RPMI7951 (cell line): ENCODE measurements at places on chromosomes 7 and 10. TPM values are rescaled to one million over a fixed set of nuclear protein-coding genes. Genes with fewer than 3 reads are reported as not detected.
A peak's percentile ranks its signal among the peaks of the same experiment; 100 is the strongest.

The RBP4 gene
- not detected in 2 replicates for total RNA-seq

The ACSL5 gene
- total RNA-seq = 18.5 TPM in 2 replicates

The CXCL12 gene
- 29.0 and 30.3 TPM in 2 replicates for total RNA-seq

The PRPF18 gene
- total RNA-seq = 47.2 and 51.8 TPM in 2 replicates

The CPA2 gene
- total RNA-seq = not detected in 2 replicates

The HACD1 gene
- 53.9 and 61.7 TPM in 2 replicates for total RNA-seq

The CALCR gene
- not detected in 2 replicates for total RNA-seq

The RPEL1 gene
- 0.10 and 0.12 TPM in 2 replicates for total RNA-seq

The CALML3 gene
- total RNA-seq = not detected in 2 replicates

The GPR15LG gene
- total RNA-seq = not detected in 2 replicates

The HOXA10 gene
- total RNA-seq = 12.9 and 18.7 TPM in 2 replicates

The IFIT1 gene
- 29.9 and 36.3 TPM in 2 replicates for total RNA-seq

The RBM28 gene
- total RNA-seq = 11.7 and 11.8 TPM in 2 replicates

The GJD4 gene
- not detected in 2 replicates for total RNA-seq

The NPS gene
- not detected in 2 replicates for total RNA-seq

The SHH gene
- total RNA-seq = not detected in 2 replicates

The FANK1 gene
- 0.68 and 1.3 TPM in 2 replicates for total RNA-seq

DNA sequence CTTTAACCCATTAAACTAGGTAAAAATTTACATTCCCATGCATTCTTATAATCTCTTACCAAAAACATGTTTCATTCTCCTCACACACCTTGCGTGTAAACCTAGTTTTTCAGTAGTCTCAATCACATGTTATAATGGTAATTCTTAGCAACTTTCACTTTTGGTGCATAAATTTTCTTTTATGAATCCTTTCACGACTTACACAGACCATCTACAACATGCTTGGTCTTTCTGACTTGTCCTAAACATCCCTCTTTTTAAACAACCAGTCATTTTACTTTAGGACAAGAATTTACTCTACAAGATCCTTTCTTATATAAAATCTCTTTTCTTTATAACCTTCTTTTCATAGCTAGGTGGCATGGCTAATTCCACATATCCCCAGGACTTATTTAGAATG, 25.8 kb downstream of the FBXL13 start:
- DNase-seq = peak; percentile 28

DNA sequence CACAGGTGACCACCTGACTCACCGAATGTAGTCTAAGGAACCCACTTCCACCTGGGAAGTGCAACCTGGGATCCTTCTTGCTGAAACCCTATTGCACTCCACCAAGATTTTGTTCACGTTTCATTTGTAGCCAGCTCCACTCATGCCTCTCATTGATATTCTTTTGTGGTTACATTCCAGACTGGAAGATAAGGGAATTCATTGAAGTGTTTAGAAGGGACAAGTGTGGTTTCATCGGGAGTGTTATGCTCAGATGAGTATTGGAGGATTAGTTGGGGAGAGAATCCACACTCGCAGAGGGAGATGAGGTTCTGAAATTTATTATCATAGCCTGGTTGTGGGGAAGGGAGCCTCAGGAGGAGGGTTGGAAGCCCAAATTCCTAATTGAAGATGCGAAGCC, 320.4 kb downstream of the KCNMA1 start:
- no peak for DNase-seq

DNA sequence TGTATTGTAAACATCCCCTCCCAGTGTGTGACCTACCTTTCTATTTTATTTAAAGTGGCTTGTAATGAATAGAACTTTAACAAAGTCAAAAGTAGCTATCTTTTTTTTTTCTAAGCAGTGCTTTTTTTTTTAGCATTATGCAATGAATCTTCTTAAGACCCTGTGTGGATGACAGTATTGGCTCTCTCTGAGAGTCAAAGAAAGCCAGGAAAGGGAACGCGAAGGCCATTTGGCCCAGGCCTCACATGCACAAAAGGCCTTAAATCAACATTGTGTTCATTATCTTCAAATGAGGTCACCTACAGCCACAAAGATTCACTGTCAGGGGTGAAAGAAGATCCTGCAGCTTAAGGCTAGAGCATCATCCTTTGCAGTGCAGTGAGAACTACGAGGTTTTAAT, 721.5 kb downstream of the GRID1 start:
- DNase-seq = no peak

GRCh38 chr7:146713934-146714333, 597.3 kb downstream of the CNTNAP2 start:
- no peak for DNase-seq

DNA sequence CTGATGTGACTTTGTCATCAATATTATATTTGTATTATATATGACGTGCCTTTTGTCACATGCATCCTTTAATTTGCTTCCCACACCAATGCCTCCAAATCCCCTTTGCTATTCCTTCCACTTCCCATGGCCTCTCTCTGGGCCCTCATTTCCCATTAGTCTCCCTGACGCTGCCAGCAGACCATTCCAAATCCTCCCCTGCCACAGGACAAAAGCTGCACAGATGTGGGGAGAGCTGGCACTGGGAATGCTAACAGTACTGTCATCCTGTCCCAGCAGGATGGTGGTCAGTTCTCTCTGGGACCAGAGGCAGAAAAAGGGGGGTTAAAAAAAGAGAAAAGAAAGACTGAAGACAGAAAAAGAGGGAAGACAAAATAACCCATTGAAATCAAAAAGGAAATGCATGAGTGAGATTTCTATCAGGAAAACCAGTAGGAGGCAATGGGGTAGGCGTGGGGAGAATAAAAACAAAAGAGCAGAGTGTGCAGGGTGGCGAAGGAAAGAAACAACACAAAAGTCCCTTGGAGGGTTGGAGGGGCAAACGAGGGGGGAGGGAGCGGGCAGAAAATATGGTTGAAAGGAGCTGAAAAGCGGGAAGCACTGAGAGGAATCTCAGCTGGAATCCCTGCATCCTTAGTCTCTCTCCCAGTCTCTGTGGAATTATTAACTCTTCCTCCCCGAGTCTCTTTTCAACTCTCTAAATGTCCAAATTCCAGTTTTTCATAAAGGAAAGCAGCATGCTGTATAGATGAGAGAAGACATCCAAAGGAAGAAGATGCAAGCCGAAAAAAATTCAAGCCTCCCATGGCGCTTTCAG, 59.2 kb upstream of the PTN start:
- DNase-seq = no peak

- no peak for DNase-seq
Observed at GRCh38 chr7:67589183-67589582, 592.5 kb downstream of the TYW1 start.

DNA sequence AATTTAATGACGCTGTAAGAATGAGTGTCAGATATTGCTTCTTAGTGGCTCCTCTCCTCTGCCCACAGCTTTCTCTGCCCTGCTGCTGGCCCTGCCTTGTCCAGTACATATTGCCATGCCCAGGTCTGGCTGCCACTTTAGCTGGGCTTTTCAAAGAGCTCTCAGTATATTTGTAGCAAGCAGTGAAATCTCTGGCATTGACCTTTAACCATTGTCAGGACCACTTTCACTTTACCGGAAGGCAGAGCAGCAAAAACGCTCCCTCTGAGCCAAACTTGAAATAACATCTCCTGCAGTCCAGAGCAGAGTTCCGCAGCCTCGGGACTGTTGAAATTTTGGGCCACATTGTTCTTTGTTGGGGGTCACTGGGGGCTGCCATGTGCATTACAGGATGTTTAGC, 13.8 kb downstream of the PDSS1 start:
- DNase-seq = no peak

DNA sequence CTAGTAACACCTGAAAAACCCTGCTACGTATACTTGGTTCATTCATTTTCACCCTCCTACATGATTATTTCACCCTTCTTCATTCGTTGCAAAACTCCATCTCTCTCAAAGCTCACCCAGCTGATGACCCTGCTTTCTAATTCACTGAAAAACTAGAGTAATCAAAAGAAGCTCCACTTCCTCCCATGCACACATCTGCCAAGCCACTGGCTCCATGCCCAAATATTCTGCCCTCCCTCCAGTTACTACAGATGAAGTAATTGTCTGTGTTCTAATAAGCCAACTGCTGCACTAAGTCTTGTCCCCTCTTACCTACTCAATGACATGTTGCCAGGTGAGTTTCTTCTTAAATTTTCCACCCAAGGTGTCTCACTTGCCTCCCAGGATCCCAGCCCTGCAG, 96.9 kb upstream of the CCDC71L start:
- peak; percentile 62 for DNase-seq

- DNase-seq = no peak
Observed at GRCh38 chr10:26857991-26858706, 2.6 kb downstream of the ABI1 start.

DNA sequence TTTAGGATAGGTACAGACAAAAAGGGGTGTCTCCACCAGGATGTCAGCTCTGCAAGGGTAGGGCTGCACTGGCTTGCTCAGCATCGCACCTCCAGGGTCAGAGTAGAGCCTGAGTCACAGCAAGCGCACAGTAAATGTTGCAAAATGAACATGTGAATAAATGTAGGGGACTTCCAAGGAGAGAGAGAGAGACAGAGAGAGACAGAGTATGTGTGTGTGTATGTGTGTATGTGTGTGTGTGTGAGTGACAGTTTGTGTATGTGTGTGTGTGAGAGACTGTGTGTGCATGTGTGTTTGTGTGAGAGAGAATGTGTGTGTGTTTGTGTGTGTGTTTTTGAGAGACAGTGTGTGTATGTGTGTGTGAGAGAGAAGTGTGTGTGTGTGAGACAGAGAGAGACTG, 163.3 kb downstream of the RPS24 start:
- DNase-seq = peak; percentile 68

DNA sequence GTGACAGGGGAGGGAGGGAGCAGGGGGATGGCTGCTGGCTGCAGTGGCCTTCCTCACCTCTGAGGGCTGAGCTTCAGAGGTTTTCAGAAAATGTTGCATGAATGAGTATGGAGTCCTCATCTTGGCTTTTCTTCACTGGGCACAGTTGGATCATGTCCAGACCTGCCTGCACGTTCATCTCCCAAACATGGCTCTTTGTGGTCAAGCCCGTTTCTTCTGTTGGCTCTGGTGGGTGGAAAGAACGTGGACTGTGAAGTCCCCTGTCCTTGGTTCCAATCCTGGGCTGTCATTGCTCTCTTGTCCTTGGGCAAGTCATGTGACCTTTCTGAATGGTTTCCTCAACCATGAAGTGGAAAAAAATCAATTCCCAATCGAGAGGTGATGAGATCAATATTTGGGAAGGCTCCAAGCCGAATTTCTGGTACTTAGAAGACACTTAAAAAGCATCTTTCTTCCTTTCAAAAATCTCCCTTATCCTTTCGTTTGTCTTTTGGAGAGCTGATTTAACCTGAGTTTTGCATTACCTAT, 34.5 kb downstream of the TSPAN14 start:
- DNase-seq = peak; percentile 66

- no peak for DNase-seq
Observed at GRCh38 chr10:70125918-70126552, 6.6 kb downstream of the AIFM2 start.

DNA sequence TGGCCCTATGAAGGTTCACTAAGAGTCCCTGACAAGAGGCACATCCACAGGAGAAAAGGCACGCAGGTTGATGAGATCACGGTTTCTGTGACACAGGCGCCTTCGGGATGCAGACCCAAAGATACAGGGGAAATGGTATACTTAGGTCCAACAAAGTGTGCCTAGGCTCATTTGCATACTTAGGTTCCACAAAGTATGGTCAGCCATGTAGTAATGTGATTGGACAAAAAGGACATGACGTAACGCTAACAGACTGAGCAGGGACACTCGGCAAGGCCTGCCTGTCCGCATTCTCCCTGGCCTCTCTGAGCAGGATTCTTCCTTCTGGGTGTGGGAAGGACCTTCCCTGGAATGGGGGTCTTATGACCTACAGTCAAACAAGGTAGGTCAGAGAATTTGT, 190.6 kb downstream of the CELF2 start:
- DNase-seq = no peak

GRCh38 chr7:91826377-91826776, 54.1 kb downstream of the MTERF1 start:
- peak; percentile 50 for DNase-seq

GRCh38 chr7:15439853-15440252, 122.0 kb downstream of the AGMO start:
- no peak for DNase-seq

DNA sequence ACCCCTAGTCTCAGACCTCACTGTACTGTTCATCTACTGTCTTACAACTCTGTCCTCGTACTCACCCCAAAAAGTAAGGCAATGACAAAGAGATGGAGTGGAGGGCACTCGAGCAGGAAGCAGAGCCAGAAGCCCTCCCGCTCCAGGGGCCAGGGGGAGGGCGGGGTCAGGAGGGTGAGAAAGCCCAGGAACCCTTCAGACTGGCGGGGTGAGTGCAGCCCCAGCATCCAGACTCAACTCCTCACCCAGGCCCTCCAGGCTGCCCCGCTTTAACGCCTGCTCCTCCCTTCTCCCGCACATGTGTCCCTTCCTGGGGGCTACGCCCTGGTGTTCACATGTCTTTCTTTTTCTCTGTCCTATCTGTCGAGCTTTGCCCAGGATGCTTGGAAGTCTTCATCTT, 66.1 kb downstream of the CALML3 start:
- no peak for DNase-seq

GRCh38 chr10:102795453-102796406, 41.5 kb downstream of the CYP17A1 start:
- no peak for DNase-seq

- no peak for DNase-seq
Observed at GRCh38 chr7:133858311-133858710, 268.8 kb upstream of the LRGUK start.

DNA sequence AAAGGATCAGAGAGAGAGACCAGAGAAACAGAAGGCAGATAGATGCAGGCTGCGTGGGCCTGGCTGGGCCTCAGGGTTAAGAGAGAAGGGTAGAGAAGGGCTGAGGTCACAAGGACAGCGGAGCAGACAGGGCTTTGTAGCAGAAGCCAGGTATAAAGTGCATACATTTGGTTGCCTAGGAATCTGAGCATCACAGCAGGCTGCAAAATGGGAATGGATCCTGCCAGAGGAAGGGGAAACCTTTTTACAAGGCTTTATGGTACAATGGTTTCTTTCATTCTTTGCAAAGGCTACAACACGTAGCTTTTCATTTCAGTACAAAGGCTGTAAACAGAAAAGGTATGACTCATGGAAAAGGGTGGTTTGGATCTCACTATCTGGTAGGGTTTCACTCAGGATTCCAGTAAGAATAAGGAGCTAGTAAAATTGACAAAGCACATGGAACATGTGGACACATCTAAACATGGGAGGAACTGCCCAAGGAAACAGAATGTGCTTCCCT, 275.1 kb downstream of the DOCK4 start:
- peak; percentile 81 for DNase-seq

DNA sequence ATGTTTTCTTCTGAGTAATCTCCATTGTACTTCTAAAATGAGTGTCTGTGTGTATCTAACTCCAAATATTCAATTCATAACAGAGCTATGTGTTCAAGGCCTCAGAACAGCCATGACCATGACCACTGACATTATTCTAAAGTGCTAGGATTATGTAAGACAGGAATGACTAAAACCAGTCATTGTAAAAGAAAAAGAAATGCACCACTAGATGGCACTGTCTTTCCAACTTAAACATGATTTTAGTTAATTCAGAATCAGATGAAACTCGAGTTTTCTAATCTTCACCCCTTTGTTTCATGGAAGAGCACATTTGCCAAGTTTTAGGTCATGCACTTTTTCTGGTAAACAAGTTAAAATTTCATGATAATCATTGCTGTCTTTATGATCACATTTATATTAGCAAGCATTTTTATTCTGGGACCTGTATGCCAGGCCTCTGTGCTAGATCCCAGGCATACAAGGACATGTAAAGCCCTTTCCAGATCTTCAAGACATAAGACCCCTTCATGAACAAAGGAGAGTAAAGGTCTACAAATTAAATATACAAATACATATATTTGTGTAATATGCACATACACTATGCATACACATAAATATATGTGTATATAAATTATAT, 26.1 kb upstream of the RSU1 start:
- peak; percentile 81 for DNase-seq

GRCh38 chr7:80302078-80302477, 167.4 kb downstream of the GNAI1 start:
- no peak for DNase-seq
